Transverse colon (tissue), 4 donors: ENCODE measurements at places on chromosomes 5 and 9.

DNA sequence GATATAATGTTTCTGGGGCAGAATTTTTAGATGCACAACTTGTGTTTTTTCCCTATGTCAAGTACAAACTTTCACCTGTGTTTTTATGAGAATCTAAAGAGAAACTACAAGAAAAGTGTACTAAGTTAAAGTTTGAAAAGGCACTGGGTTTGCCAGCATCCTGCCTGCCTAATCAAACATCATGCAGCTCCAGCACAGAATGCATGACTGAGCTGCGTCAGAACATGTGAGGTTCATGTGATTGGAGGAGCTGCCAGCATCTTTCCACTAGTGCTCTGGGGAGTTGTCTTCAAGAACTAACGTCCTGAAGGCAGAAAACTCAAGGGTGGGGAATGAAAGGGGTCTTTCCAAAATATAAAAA lies 46.1 kb upstream of the RIC1 start:
- no peaks in the 10 kb centered on the region for H3K4me1 ChIP-seq
- DNase-seq = no peak
- no peak overlapping the region for H3K4me3 ChIP-seq

DNA sequence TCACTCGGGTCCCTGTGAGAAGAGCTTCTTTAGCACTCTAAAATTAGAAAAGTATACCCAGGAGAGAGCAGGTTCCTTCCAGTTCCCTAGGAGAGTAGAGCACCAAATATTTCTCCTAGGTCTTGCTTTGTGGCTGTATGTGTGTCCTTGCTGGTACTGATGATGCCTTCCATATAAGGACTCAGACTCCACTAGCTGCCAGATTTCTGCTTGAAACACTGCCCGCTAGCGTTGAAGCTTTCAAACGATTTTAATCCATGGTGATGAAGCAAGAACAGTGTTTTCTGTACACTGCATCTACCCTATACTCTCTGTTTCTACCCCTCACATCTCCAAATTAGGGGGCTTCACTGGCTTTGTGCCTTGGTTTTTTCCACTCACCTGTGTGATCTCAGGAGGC lies 2.4 kb upstream of the SMC2 start:
- H3K27me3 ChIP-seq = no peaks in the 10 kb centered on the region
- peaks cover 45% of the 10 kb centered on the region for H3K4me1 ChIP-seq
- H3K36me3 ChIP-seq = no peaks in the 10 kb centered on the region
- H3K4me3 ChIP-seq = no peak overlapping the region
- peak; percentile 51 for DNase-seq

DNA sequence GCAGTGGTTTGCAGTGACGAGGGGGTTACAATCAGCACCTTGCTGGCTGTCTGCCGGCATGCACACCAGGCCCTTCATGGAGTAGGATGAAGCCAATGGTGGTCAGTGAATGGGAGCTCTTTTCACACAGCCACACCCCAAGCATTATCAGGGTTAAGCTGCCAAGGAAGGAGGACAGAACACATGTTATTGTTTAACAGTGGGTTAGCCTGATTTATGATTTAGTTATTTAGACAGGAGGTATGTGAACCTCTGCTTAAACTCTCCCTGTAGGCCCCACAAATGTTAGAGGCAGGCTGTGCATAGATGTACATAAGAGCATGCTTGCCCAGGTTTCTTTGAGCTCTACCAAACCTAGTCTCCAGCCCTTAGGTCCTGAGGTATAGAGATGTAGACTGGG lies 262.9 kb downstream of the SPOCK1 start:
- no peaks in the 10 kb centered on the region for H3K36me3 ChIP-seq
- DNase-seq = no peak
- H3K4me3 ChIP-seq = no peak overlapping the region

- H3K4me1 ChIP-seq = no peaks in the 10 kb centered on the region
- peak overlapping the region; percentile 13 for H3K27ac ChIP-seq
- no peaks in the 10 kb centered on the region for H3K36me3 ChIP-seq
- H3K27me3 ChIP-seq = peaks cover 20% of the 10 kb centered on the region
- no peak for DNase-seq
- no peak overlapping the region for H3K4me3 ChIP-seq
Measured at GRCh38 chr9:130288926-130289690, 23.5 kb downstream of the HMCN2 start.

DNA sequence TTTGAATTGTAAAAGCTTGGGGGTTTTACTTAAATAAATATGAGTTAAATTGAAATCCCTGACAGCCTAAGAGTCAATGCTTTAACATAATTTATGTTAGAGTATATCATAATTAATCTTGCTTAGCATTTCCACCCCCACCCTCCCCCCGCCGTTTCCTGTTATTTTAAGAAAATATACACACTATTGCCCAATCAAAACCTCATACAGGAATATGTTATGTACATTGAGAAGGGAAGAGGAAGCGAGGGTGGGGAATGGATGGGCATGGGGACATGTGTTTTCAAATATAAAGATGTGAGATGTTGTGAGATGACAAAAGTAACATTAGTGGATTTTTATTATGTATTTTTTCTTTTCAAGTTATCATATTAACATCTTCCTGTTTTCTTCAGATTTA lies 561.1 kb upstream of the MEF2C start:
- no peaks in the 10 kb centered on the region for H3K4me1 ChIP-seq
- DNase-seq = no peak
- no peak overlapping the region for H3K4me3 ChIP-seq
- H3K27me3 ChIP-seq = no peaks in the 10 kb centered on the region
- H3K27ac ChIP-seq = no peak overlapping the region

DNA sequence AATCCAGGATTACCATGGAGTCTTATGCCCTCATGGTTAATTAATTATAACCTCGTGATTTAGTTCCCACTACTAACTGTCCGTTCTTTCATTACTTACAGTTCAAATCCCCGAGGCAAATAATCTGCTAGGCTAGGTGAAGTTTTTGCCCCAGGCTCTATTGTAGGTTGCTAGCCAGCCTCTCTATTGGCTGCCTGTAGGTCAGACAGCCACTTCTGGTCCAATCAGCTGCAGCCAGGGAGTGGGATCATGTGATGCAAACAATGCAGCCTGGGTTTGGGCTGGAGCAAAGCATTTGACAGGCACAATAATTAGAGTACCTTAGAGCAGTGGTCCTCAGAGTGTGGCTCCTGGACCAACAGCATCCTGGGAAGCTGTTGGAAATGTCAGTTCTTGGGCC lies 17.7 kb downstream of the TMEM252 start:
- no peaks in the 10 kb centered on the region for H3K4me1 ChIP-seq
- H3K27ac ChIP-seq = no peak overlapping the region
- H3K4me3 ChIP-seq = no peak overlapping the region
- H3K27me3 ChIP-seq = no peaks in the 10 kb centered on the region

- H3K36me3 ChIP-seq = no peaks in the 10 kb centered on the region
- H3K27me3 ChIP-seq = no peaks in the 10 kb centered on the region
- no peak overlapping the region for H3K4me3 ChIP-seq
- no peak for DNase-seq
- H3K4me1 ChIP-seq = peaks cover 6% of the 10 kb centered on the region
Measured at GRCh38 chr5:74250304-74251102, 390.0 kb downstream of the ENC1 start.

- no peak for DNase-seq
- H3K4me1 ChIP-seq = peaks cover 4% of the 10 kb centered on the region
- no peaks in the 10 kb centered on the region for H3K36me3 ChIP-seq
- no peak overlapping the region for H3K27ac ChIP-seq
- H3K27me3 ChIP-seq = no peaks in the 10 kb centered on the region
- H3K4me3 ChIP-seq = no peak overlapping the region
Measured at GRCh38 chr5:124040799-124041198, 528.8 kb downstream of the CSNK1G3 start.

- H3K27ac ChIP-seq = no peak overlapping the region
- no peak overlapping the region for H3K4me3 ChIP-seq
- H3K27me3 ChIP-seq = no peaks in the 10 kb centered on the region
- H3K4me1 ChIP-seq = no peaks in the 10 kb centered on the region
- H3K36me3 ChIP-seq = no peaks in the 10 kb centered on the region
- no peak for DNase-seq
Measured at GRCh38 chr9:115230924-115231515, 113.1 kb upstream of the TNC start.

DNA sequence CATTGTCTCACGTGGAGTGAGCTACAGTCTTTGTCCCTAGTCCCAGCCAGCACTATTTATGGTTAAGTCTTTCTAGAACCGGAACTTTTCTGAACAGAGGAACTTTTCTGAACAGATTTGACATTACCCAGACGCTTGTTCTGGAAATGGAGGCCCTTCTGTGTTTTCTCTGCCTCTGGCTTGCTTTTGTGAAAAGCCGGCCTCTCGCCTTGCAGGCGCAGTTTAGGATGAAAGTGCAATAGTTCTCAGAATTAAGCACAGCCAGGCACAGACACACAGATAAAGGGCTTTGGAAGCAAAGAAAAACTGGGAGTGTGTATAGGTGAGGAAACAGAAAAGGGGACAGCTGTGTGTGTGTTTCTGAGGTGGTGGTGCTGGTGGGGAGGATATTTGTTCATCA lies 5.9 kb downstream of the GDNF start:
- H3K4me3 ChIP-seq = no peak overlapping the region
- H3K27me3 ChIP-seq = peaks cover 63% of the 10 kb centered on the region
- H3K27ac ChIP-seq = peak overlapping the region; percentile 86
- peaks cover 6% of the 10 kb centered on the region for H3K4me1 ChIP-seq
- H3K36me3 ChIP-seq = no peaks in the 10 kb centered on the region
- no peak for DNase-seq
